ENCODE measurements at places on chromosomes 6 and 20.

- H3K4me3 ChIP-seq, result no peak overlapping the region
- no peaks in the 10 kb centered on the region for H3K36me3 ChIP-seq
- no peaks in the 10 kb centered on the region for H3K4me1 ChIP-seq
- no peak overlapping the region for H3K27ac ChIP-seq
- no peak for DNase-seq
These were observed 154.7 kb downstream of the ARHGAP18 start for GRCh38 chr6:129555206-129555832.

GRCh38 chr20:16063881-16064280 is 509.4 kb downstream of the KIF16B start:
- no peaks in the 10 kb centered on the region for H3K27me3 ChIP-seq
- no peak for DNase-seq
- no peak overlapping the region for H3K4me3 ChIP-seq
- no peak overlapping the region for H3K27ac ChIP-seq
- no peaks in the 10 kb centered on the region for H3K4me1 ChIP-seq

DNA sequence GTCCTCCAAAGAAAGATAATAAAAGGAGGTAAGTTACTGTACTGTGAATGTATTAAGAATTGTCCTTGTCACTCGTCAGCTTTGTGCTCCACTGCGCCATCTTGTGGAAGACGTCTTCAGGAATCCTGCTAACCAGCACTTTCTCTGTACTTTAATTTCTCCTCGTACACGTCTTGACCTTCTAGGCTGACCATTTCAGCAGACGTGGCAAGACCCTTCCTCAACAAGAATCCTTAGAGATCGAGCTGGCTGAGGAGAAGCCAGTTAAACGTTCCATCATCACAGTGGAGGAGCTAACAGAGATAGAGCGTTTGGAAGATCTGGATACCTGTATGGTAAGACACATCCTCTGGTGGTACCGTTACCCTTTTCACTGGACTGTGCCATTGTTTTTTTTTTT is 95.5 kb upstream of the SCGN start:
- H3K4me3 ChIP-seq, result no peak overlapping the region
- no peaks in the 10 kb centered on the region for H3K4me1 ChIP-seq
- H3K27me3 ChIP-seq, result no peaks in the 10 kb centered on the region
- H3K27ac ChIP-seq, result no peak overlapping the region
- H3K36me3 ChIP-seq, result peaks cover 8% of the 10 kb centered on the region
- DNase-seq, result no peak

GRCh38 chr6:107574856-107575255 is 84.9 kb downstream of the SOBP start:
- no peak for DNase-seq
- H3K27ac ChIP-seq, result no peak overlapping the region
- H3K36me3 ChIP-seq, result no peaks in the 10 kb centered on the region
- H3K27me3 ChIP-seq, result peaks cover 3% of the 10 kb centered on the region
- no peak overlapping the region for H3K4me3 ChIP-seq

DNA sequence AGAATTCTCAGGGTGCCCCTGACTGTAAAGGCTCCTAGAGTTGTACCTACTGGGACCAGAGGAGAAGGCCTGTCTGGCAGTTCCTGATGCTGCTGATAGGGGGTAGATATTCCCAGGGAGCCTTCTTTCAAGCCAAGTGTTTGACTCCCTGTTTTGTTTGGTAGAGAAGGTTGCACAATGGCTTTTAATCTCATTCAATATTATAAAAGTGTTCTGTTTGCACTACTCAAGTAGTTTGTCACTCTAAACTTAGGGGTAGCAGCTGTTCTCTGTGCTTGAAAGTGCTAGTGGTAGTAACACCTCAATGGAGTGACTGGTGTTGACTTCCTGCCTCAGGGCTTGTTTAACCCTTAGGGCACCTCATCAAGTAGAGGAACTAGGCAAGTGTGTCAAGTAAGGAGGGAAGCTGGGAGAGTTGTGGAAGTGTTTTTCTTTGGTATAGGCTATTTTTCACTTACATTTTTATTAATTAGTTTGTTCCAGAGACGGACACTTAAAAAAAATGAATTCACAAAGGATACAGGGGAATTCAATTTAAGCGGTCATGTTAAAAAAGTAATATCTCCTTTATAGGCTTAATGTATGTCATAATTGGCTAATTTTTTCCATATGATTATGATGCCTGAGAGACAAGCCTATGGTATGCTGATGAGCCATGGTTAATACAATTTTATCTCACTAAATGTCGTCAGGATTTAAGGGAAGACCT is 38.1 kb downstream of the BICRAL start:
- no peak for DNase-seq
- no peak overlapping the region for H3K27ac ChIP-seq
- H3K27me3 ChIP-seq, result no peaks in the 10 kb centered on the region
- H3K36me3 ChIP-seq, result peaks cover 7% of the 10 kb centered on the region
- no peak overlapping the region for H3K4me3 ChIP-seq
- H3K4me1 ChIP-seq, result no peaks in the 10 kb centered on the region

- no peaks in the 10 kb centered on the region for H3K27me3 ChIP-seq
- DNase-seq, result no peak
- no peaks in the 10 kb centered on the region for H3K4me1 ChIP-seq
- H3K36me3 ChIP-seq, result peaks cover 40% of the 10 kb centered on the region
These were observed 27.8 kb upstream of the CRIP3 start for GRCh38 chr6:43336382-43336781.

DNA sequence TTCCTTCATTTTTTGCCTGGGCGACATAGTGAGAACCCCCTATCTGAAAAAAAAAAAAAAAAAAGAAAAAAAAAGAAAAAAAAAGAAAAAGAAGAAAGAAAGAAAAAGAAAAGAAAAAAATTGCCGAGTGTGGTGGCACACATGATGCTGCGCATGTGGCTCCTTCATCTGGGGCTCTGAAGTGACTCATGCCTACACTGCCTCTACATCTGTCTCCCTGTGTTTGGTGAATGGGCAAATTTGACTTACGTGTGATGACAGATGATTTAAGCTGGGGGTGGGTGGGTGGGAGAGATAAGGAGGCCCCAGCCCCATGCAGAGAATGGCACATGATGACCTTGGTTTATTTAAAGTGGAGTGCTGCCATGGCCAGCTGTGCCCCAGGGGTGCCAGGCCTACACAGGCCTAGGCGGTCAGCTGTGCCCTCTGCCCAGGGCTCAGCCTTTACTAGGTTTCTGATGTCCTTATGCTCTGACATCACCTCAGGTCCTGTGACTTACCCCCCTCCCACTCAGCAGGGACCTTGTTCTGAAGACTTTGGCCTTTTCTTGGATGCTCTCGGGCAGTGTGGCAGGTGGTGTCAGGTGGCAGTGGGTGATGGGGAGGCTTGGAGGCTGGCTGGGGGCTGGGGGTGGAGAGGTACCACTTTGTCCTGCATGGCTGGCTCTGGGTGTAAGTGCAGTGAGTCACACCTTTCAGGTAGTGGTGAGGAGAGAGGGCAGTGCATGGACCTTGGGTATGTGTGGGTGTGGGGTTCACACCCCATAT is 41.1 kb downstream of the VEGFA start:
- H3K36me3 ChIP-seq, result no peaks in the 10 kb centered on the region
- peaks cover 6% of the 10 kb centered on the region for H3K4me1 ChIP-seq
- DNase-seq, result no peak
- no peaks in the 10 kb centered on the region for H3K27me3 ChIP-seq

GRCh38 chr6:75748003-75748742 is 866 bp upstream of the MYO6 start:
- peaks cover 8% of the 10 kb centered on the region for H3K36me3 ChIP-seq
- peaks cover 24% of the 10 kb centered on the region for H3K4me1 ChIP-seq
- H3K4me3 ChIP-seq, result peak overlapping the region; percentile 94
- H3K27ac ChIP-seq, result peak overlapping the region; percentile 57
- H3K27me3 ChIP-seq, result no peaks in the 10 kb centered on the region

- H3K27ac ChIP-seq, result no peak overlapping the region
- no peaks in the 10 kb centered on the region for H3K4me1 ChIP-seq
- no peak for DNase-seq
These were observed 4.3 kb downstream of the VGLL2 start for GRCh38 chr6:117269638-117270054.

DNA sequence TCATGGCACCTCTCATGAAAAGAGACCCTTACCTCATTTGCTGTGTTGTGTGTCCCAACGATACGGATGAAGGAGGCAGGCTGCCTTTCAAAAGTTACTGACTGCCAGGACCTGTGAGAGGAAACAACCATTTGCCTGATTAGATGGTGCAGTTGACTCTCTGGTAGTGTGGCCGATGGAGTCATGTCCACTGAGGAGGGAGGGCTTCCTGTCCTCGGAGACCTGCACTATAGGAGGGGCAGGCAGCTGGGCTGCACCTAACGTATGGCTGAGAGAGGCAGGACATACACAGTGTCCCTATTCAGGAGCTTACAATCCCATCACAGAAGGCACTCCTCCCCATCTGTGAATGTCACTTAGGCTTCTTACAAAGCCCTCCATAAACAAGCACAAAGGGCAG is 373.0 kb downstream of the ZFAND3 start:
- H3K36me3 ChIP-seq, result no peaks in the 10 kb centered on the region
- no peak for DNase-seq
- H3K4me3 ChIP-seq, result no peak overlapping the region
- no peak overlapping the region for H3K27ac ChIP-seq
- H3K27me3 ChIP-seq, result no peaks in the 10 kb centered on the region
- H3K4me1 ChIP-seq, result no peaks in the 10 kb centered on the region

DNA sequence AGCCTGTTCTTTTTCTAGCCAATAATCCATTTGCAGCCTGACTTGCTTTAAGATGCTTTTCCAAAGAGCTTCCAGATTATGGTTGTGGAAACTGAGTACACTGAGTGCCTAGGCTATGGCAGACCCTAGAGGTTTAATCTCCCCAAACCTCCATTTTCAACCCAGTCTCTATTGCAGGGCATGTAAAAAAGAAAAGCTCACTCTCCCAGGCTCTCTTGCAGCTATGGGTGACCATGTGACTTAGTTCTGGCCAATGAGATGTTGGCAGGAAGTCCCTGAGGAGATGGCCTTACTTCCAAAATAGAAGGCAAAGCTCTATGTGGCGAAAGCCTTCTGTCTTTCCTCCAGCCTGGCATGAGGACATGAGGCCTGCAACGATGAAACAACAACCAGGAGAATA is 3.8 kb downstream of the PDRG1 start:
- no peak for DNase-seq
- no peaks in the 10 kb centered on the region for H3K27me3 ChIP-seq
- H3K27ac ChIP-seq, result no peak overlapping the region
- H3K4me1 ChIP-seq, result no peaks in the 10 kb centered on the region
- no peak overlapping the region for H3K4me3 ChIP-seq

DNA sequence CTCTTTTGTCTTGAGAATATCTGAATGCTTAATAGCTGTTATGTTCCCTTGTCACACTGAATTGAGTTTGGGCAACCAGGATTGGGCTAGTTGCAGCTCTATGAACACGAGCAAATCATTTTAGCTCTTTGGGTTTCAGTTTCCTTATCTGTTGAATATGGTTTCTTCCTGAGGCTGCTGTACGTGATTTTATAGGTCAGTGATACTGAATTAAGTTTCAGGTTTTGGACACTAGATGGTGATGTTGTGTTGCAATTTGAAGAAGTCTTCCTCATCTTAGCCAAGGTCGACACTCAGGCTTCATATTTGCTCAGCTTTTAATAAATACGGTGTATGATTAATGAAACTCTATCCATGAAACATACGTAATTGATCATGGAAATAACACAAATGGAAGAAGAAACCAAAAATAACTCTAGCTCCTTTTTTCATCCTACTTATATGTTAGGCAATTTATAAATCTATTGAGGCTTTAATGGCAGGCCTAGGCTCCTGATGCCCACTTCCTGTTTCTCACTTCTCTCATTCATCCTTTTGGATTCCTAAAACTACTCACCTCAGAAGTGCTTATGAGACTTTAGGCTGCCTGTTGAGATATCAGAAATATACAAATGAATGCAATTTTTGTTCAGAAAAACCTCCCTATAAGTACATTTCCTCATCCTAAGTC is 354.1 kb upstream of the MAP3K7 start:
- no peaks in the 10 kb centered on the region for H3K36me3 ChIP-seq
- no peak overlapping the region for H3K4me3 ChIP-seq
- no peak overlapping the region for H3K27ac ChIP-seq
- no peak for DNase-seq

- no peak for DNase-seq
- H3K4me3 ChIP-seq, result no peak overlapping the region
- H3K27ac ChIP-seq, result no peak overlapping the region
- peaks cover 9% of the 10 kb centered on the region for H3K27me3 ChIP-seq
- H3K36me3 ChIP-seq, result no peaks in the 10 kb centered on the region
These were observed 105.9 kb upstream of the ENPP5 start for GRCh38 chr6:46276576-46277142.

DNA sequence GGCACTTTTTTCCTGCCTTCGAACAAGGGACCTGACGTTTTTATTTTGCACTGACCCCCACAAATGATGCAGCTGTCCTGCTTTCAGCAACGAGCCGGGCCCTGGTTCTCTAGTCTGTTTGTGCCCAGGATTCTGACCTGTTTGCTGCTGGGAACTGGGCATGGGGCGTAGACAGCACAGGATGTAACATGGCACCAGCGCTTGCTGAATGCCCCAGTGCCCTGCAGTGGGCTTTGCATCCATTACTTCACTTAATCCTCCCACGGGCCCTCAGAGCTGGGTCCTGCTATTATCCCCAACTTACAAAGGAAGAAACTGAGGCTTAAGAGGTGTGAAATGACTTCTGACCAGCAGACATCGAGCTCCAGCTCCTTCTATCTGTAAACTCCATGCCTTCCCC is 80.4 kb upstream of the PMEPA1 start:
- peak; percentile 72 for DNase-seq
- no peak overlapping the region for H3K4me3 ChIP-seq
- no peaks in the 10 kb centered on the region for H3K27me3 ChIP-seq
- H3K36me3 ChIP-seq, result no peaks in the 10 kb centered on the region

DNA sequence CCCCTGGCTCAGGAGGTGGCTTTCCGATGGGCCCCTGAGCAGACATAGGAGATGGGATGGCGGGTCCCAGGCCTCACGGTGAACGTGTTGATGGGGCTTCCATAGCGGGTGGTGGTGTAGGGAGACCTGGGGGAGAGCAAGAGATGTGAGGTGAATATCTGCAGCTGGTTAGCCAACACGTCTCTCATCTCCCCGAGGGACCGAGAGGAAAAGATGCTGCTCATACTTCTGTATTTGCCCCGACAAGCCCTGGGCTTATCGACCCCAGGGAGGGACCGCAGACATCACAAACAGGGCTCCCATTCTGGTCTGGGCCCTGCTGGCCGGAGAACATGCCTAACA is 38.7 kb downstream of the C6orf132 start:
- no peak for DNase-seq
- peaks cover 32% of the 10 kb centered on the region for H3K4me1 ChIP-seq

GRCh38 chr6:105815661-105816555 is 270.2 kb upstream of the PRDM1 start:
- H3K36me3 ChIP-seq, result no peaks in the 10 kb centered on the region
- H3K27ac ChIP-seq, result no peak overlapping the region
- DNase-seq, result no peak
- H3K27me3 ChIP-seq, result no peaks in the 10 kb centered on the region

DNA sequence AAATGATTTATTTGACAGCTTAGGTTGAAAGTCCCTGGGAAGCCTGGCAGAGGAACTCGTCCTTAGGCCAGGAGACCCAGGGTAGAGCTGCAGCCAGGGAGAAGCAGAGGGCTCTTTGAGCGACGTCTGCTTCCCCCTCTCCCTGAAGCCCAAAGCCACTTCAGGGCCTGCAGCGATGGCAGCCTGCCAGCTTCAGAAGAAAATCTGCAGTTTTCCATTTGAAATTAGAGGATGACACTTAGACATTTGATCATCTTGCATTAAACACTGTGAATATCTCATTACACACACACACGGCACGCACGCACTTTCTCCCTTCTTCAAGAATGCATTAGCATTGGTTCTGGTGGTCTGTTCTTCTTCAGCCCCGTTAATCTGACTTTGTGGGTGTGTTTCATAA is 96.5 kb downstream of the PLEKHG1 start:
- H3K4me3 ChIP-seq, result no peak overlapping the region
- no peak overlapping the region for H3K27ac ChIP-seq
- no peaks in the 10 kb centered on the region for H3K27me3 ChIP-seq

Measured in RWPE2 (cell line).